Natural killer cell treated with Interleukin-12 subunit alpha and Interleukin-12 subunit beta and Interleukin-15 and Interleukin-18, amount 100 ng/mL, for 72 hours (primary cell): ENCODE measurements at places on chromosomes 2 and 18. TPM values are rescaled to one million over a fixed set of nuclear protein-coding genes. Genes with fewer than 3 reads are reported as not detected.

Gene GDF7
- not detected for total RNA-seq

Gene MREG
- 9.2 TPM for total RNA-seq

Gene HNRNPLL
- 54.5 TPM for total RNA-seq

Gene B4GALT6
- 23.6 TPM for total RNA-seq

Gene CYRIA
- 13.3 TPM for total RNA-seq

Gene REG1B
- not detected for total RNA-seq

Gene RAB6C
- not detected for total RNA-seq

Gene EML6
- total RNA-seq, result 1.1 TPM

Gene CCDC102B
- total RNA-seq, result 1.5 TPM

Gene SKA1
- 38.0 TPM for total RNA-seq

Gene ST8SIA3
- not detected for total RNA-seq

Gene FSHR
- total RNA-seq, result not detected

Gene DAW1
- not detected for total RNA-seq

Gene MYL12B
- total RNA-seq, result 310 TPM

Gene BCL11A
- 0.81 TPM for total RNA-seq

Gene FN1
- total RNA-seq, result 8.8 TPM

Gene EFHD1
- total RNA-seq, result 0.24 TPM

Gene UBXN4
- 138 TPM for total RNA-seq

Gene CCDC68
- total RNA-seq, result 0.74 TPM

Gene MEP1B
- total RNA-seq, result 0.20 TPM

Gene ADGRF3
- 2.1 TPM for total RNA-seq

Gene ARHGAP28
- not detected for total RNA-seq

Gene HAAO
- total RNA-seq, result not detected

Gene CMPK2
- 5.7 TPM for total RNA-seq

Gene CDK5R2
- not detected for total RNA-seq

Gene EFR3B
- total RNA-seq, result 0.98 TPM

Gene SRSF7
- 238 TPM for total RNA-seq

Gene HOXD13
- total RNA-seq, result not detected

Gene PTPN4
- total RNA-seq, result 80.8 TPM

Gene NR4A2
- 2.7 TPM for total RNA-seq

Gene BOK
- 2.2 TPM for total RNA-seq

Gene PFN4
- 1.2 TPM for total RNA-seq

Gene SH3RF3
- not detected for total RNA-seq

Gene PAX3
- not detected for total RNA-seq

Gene DSG1
- total RNA-seq, result not detected

Gene FECH
- 23.8 TPM for total RNA-seq

Gene TIMM21
- 36.3 TPM for total RNA-seq

Gene ARHGAP25
- 170 TPM for total RNA-seq

Gene FAP
- not detected for total RNA-seq

Gene UCN
- 1.3 TPM for total RNA-seq

Gene KCNJ13
- not detected for total RNA-seq

Gene C2orf66
- 0.21 TPM for total RNA-seq

Gene PROM2
- 1.1 TPM for total RNA-seq

Gene DSEL
- total RNA-seq, result 0.06 TPM

Gene RMC1
- 61.1 TPM for total RNA-seq

Gene TMEM169
- 0.56 TPM for total RNA-seq

Gene TUBA3E
- total RNA-seq, result not detected

Gene KIF5C
- 8.6 TPM for total RNA-seq

Gene DYSF
- total RNA-seq, result 36.6 TPM

Gene MAL
- 1.2 TPM for total RNA-seq

Gene EHBP1
- total RNA-seq, result 23.7 TPM

Gene NMS
- not detected for total RNA-seq

Gene HADHB
- total RNA-seq, result 49.1 TPM

Gene MAP3K2
- 59.0 TPM for total RNA-seq

Gene CETN1
- not detected for total RNA-seq

Gene RPRM
- not detected for total RNA-seq

Gene SERPINB10
- 5.1 TPM for total RNA-seq
